ENCODE measurements at places on chromosomes 3 and 15. TPM values are rescaled to one million over a fixed set of nuclear protein-coding genes. Genes with fewer than 3 reads are reported as not detected.

PRSS50 gene
- 0.28 TPM for total RNA-seq

NOX5 gene
- not detected for total RNA-seq

FOXL2NB gene
- 0.09 TPM for total RNA-seq

POPDC2 gene
- total RNA-seq: 1.6 TPM

EBLN2 gene
- 1.8 TPM for total RNA-seq

TAGLN3 gene
- 3.1 TPM for total RNA-seq

P2RY13 gene
- 1.2 TPM for total RNA-seq

PYGO1 gene
- 2.2 TPM for total RNA-seq

ADAMTSL3 gene
- total RNA-seq: 8.7 TPM

MUSTN1 gene
- total RNA-seq: 0.55 TPM

TM4SF1 gene
- 226 TPM for total RNA-seq

CEP70 gene
- total RNA-seq: 44.0 TPM

C15orf62 gene
- total RNA-seq: 0.22 TPM

NR1I2 gene
- total RNA-seq: 0.28 TPM

HAUS2 gene
- 7.2 TPM for total RNA-seq

TRANK1 gene
- total RNA-seq: 3.7 TPM

HHLA2 gene
- 1.2 TPM for total RNA-seq

ACOX2 gene
- total RNA-seq: 5.6 TPM

ATP13A5 gene
- 0.09 TPM for total RNA-seq

LRRN1 gene
- total RNA-seq: 2.7 TPM

APBA2 gene
- 5.1 TPM for total RNA-seq

LMAN1L gene
- not detected for total RNA-seq

CCR3 gene
- total RNA-seq: not detected
